Forelimb muscle (tissue), 1 donor: ENCODE measurements at places on chromosomes 1 and 21.
A peak's percentile ranks its signal among the peaks of the same experiment; 100 is the strongest.

DNA sequence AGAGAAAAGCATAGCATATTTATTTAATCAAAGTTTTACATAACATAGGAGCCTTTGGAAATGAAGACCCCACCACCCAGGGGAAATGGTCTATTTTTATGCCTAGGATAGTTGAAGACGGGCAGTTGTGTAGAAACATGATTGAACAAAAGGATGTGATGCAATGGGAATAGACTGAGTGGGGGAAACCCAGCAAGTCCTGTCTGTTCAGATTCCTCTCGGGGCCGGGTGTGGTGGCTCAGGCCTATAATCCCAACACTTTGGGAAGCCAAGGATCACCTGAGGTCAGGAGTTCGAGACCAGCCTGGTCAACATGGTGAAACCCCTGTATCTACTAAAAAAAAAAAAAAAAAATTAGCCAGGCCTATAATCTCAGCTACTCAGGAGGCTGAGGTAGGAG lies 298.3 kb downstream of the MATN1 start:
- DNase-seq, result no peak

DNA sequence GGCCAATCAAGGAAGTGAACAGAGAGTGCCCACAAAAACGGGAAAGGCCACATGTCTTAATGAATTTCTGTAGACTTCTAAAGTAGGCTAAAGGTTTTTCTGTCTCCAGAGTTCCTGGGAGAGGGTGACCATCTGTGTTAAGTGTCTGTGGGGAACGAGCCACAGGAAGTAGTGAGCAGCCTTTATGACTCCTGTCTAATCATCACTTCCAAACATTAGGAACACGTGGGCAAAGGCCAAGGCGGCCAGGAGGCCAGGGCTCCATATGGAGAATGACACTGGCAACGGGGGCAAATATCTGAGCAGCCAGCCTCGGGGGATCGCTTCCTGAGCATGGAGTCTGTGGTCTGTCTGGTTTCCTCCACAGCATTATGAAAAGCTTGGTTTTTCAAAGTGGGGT lies 7.1 kb downstream of the FAM89A start:
- DNase-seq, result no peak

- peak; percentile 22 for DNase-seq
Observed at GRCh38 chr1:83931658-83932253, 67.2 kb downstream of the TTLL7 start.

DNA sequence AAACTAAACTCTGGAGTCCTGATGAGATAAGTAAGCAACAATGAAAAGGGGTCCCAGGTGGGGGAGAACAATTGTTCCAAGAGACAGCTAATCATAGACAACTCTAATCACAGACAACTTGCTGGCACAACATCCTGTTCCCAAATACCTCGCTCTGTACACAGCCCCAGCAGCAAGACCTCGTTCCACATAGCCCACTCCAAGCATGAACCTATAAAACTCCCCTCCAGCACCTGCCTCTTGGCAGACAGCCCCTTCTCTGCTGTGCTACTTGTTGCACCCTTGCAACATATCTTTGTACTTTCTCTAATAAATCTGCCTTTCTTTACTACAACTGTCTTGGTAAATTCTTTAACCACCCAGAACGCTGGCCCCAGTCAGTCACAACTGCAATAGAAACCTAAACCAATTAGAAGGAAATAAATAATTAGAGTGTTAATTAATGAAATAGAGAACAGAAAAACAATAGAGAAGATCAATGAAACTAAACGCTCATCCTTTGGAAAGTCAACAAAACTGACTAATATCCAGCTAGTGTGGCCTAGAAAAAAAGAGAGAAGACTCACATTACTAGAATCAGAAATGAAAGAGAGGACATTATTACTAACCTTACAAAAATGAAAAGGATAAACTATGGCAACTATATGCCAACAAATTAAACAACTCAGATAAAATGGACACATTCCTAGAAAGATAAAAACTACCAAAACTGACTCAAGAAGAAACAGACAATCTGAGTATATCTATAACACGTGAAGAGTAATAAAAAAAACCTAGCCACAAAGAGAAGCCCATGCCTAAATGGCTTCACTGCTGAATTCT lies 36.1 kb downstream of the LRRC40 start:
- no peak for DNase-seq

- DNase-seq, result no peak
Observed at GRCh38 chr1:234218078-234218477, 155.2 kb upstream of the COA6 start.

DNA sequence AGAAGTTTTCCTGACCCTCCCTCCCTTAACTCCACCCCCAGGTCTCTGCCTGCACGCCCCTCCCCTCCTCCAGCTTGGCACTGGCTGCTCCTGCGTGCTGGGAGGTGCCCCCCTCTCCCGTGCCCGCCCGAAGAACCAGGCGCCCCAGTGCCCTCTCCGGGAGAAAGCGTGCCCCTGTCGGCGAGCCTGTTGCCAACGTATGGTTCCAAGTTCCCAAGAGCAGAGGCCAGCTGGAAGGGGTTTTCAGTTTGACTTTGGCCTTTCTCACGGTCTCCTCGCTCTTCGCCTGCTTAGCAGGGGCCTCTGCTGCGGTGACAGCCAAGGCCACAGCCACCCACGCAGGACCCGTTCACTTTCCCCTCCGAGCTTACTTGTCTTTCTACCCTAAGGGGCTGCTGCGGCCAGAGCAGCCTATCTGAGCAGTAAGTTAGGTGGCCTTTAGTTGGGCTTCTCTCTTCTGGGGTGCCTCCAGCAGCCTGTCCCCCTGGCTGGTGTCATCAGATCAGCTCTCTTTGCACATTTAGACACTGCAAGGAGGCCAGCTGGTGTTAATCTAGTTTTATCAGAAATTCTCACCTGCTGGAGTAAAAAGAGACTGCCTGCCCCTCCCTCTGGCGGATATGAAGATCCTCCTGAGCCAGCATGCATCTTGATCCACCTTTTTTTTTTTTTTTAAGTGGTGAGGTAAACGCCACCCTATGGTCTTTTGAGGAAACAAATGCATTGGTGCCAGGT lies 1.5 kb downstream of the STUM start:
- DNase-seq, result no peak

- DNase-seq, result no peak
Observed at GRCh38 chr1:30321996-30322858, 401.2 kb downstream of the MATN1 start.

DNA sequence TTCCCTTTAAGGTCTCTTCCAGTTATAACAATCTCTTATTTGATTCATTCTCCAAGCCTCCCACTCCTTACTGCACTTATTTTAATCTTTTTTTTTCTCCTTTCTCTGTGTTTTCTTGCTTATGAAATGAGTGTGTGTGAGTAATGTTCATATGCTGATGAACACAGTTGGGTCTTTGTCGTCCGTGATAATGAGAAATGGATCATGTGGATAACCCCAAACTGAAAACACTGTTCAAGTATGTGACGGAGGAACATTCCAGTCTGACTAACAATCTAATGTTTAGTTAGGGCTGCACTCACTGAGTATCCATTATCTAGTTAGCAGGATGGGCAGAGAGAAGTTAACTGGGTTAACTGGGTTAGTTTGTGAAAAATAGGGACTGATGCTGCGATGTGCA lies 253.1 kb upstream of the DUSP10 start:
- DNase-seq, result no peak

GRCh38 chr1:156677616-156678596 lies 699 bp upstream of the NES start:
- DNase-seq, result no peak

DNA sequence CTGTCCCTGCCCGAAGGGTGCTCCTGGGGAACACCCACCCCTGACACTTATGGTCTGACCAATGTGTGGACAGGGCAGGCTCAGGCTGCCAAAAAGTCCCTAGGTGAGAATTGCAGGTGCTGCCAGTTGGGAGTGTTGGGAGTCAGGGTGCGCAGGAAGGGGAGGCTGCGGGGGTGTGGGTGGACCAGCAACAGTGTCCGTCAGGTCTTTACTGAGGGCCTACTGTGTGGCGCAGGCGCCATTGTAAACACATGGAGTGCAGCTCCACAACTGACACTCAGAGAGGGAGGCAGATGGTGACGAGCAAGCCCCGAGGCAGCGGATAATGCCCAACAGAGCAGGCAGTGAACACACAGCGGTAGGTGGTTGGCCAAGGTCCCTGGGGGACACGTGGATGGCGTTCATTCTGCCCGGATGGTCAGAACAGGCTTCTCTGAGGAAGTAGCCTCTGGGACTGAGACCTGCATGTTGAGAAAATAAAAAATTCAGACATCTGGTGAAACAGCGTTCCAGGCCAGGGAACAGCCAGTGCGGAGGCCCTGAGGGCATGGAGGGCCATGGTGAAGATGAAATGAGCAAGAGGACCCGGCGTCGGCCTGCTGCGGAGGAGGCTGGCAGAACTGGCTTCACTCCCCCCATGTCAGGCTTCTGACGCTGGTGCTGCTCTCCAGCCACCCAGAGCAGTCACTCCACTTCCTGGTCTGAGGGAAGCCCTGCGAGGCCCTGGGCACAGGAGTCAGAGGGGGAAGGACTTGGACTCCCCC lies 136.2 kb upstream of the ZBTB40 start:
- DNase-seq, result no peak

GRCh38 chr1:217253985-217254384 lies 376.9 kb downstream of the GPATCH2 start:
- no peak for DNase-seq

- DNase-seq, result peak; percentile 58
Observed at GRCh38 chr1:239807361-239807760, 284.3 kb upstream of the FMN2 start.

- no peak for DNase-seq
Observed at GRCh38 chr1:156622581-156623297, 3.5 kb downstream of the HAPLN2 start.

DNA sequence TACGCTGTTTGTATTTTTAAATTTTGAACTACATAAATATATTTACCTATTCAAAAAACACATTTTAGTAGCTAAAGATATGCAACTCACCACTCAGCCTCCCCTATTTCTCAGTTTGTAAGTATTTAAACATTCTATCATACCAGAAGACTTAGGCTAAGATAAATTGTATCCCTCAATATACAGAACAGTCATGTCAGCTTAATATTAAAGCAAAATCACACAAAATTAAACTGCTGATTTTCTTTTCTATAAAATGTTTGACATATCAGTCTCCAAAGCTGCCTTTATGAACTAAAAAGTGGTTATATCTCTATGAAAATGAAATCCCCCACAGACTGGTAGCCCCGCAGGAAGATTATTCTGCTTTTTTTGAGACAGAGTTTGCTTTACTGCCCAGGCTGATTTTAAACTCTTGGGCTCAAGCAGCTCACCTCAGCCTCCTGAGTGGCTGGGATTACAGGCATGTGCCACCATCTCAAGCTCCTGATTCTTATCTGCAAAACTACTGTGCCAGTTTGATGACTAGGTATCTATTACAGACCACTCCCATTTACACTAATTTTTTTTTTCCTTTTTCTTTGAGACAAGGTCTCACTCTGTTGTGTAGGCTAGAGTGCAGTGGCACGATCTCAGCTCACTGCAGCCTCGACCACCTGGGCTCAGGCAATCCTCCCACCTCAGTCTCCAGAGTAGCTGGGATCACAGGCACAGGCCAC lies 37.6 kb downstream of the NRDC start:
- no peak for DNase-seq

GRCh38 chr1:117059334-117059677 lies 820 bp upstream of the TTF2 start:
- DNase-seq, result no peak

- no peak for DNase-seq
Observed at GRCh38 chr1:109782927-109783326, 19.2 kb upstream of the EPS8L3 start.

- DNase-seq, result no peak
Observed at GRCh38 chr1:43689289-43689688, 18.0 kb upstream of the ST3GAL3 start.

- DNase-seq, result no peak
Observed at GRCh38 chr21:31446226-31446855, 102.3 kb upstream of the TIAM1 start.

- DNase-seq, result no peak
Observed at GRCh38 chr1:157356601-157357000, 195.7 kb downstream of the FCRL5 start.

- no peak for DNase-seq
Observed at GRCh38 chr1:4422504-4423289, 231.7 kb upstream of the AJAP1 start.

DNA sequence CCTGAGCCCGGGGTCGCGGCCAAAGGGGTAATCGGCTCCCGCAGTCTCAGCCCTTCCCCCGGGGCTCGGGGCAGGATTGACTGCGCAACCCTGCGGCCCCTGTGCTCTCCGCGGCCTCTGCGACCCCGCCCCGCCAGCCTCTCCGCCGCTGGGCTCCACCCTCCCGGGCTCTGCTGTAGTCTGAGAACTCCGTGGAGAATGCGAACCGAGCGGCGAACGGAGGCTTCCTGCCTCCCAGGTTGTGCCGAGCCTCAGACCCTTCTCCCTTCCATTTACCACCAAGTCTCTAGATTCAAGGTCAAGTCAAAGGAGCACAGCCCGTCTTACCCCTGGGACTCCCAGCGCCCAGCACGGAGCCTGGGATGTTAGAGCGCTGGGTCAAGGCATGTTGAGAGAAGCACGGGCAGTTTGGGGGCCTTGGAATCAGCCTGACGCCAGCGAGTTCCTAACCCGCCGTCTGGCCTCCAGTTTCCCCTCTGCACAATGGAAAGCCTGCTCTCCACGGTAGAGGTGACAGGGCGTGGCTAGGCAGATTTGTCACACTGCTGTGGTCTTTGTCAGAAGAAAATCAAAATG lies 3.0 kb downstream of the ATP2B4 start:
- no peak for DNase-seq

DNA sequence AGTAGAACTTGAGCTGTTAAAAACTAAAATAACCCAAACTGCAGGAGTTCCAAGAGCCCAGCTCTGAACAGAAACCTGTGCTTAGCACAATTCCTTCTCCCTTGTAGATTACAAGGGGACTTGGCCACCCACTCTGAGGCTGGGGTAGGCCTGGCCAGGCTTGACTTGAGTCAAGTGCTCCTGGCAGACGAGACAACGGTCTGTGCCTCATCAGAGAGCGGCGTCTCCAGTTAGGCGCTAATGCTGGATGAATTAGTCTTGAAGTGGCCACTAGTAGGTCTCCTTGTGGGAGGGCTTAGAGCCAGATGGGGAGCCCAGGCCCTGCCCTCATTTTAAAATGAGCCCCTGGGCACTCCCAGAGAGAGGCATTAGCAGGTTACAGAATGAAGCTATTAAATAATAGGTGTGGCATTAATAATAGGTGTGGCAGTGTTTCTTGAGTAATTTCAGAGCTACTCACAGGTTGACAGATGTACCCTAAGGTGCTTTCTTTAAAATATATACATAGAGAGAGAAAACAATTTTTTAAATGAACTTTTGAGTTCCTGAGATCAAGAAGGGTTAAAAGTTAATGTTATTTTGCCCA lies 1.1 kb downstream of the EEIG2 start:
- no peak for DNase-seq

GRCh38 chr1:170215072-170215885 lies 69.5 kb downstream of the NTMT2 start:
- no peak for DNase-seq

DNA sequence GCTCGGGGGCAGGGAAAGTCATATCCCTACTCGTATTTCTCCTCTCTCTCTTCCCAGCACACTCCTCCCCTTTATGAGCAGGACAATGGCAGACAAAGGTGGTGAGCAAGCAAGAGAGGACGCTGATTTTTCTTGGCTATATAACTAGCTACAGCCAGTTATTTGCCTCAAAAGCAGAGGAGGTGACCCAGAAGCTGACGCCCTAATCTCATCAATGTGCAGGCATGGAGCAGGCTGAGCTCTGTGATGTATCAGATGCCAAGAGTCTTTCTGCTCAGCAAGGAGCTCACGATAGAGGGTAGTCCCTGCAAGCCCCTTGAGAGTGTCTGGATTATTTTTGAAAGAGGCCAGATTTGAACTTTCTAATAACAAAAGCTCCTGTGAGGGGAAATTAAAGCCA lies 75.5 kb downstream of the ASTN1 start:
- DNase-seq, result no peak
